CD4-positive, alpha-beta T cell treated with Interleukin-4 for 1 hour (primary cell): ENCODE measurements at places on chromosomes 12 and 14.

GRCh38 chr12:131505561-131505960 lies 205.3 kb upstream of the SFSWAP start:
- DNase-seq, result no peak

GRCh38 chr12:104555648-104556047 lies 98.9 kb downstream of the CHST11 start:
- no peak for DNase-seq

DNA sequence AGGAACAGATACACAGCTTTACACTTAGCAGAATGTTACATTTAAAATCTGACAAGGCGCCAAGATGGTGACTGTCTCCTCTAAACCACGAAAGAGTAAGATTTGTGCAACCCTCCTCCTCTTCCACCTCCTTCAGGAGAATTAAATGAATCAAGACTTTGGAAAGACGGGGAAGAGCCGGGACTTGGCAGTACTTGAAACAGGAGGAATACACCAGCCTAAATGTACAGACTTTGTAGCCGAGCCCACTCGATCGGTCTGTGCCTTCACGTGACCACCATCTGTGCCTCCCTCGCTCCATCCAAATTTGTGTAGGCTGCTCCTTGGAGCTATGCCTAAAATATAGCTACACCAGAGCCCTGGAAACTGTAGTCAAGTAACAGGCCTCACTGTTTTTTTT lies 38.3 kb downstream of the SSPN start:
- DNase-seq, result no peak

- no peak for DNase-seq
Observed at GRCh38 chr14:25516838-25517237, 466.9 kb upstream of the STXBP6 start.

DNA sequence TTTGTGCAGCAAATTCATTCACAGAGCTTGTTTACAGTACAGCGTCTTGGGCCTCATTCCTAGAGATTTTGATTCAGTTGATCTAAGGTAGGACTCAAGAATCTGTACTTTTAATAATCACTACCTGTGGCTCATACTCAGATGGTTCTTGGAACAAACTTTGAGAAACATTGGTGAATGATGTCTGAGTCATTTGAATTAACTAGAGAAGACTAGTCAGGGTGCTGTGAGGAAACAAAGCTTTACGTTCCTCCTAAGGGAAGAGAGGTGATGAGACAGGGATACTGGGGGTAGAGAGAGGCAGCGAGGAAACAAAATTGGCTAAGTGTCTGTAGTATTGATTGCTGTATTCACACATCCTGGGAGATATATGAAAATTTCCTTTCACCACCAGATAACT lies 109.4 kb downstream of the SLC15A5 start:
- no peak for DNase-seq

DNA sequence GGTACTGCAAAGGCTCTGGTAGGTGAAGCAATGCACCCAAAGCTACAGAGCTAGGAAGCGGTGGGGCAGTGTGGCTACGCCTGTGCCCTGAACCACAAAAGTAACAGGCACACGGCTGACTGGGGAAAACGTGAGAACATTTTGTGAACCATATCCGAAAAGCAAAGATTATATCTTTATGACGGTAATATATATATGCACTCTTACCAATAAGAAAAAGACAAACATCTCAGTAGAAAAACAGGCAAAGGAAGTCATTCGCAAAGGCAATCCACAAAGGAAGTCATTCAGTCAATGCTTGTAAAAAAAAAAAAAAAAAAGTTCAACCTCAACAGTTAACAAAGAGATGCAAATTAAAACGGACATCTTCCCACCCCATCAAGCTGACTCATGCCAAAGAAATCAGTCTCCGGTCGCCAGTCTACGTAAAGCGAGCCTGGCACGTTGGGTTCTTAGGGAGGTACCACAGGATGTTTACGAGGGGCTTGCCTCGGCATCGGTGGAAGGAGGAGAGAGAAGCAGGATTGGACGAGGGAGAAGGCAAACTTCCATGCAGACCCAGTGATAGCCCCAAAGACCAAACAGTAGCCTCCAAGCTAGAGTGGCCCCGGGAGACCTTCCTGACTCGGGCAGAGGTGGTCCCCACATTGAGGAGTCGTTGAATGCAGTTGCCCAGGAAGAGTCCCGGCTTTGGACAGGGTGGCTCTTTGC lies 39.4 kb upstream of the PPP2R5C start:
- peak; percentile 89 for DNase-seq
